MCF 10A (cell line): ENCODE measurements at places on chromosomes 11 and 22.

DNA sequence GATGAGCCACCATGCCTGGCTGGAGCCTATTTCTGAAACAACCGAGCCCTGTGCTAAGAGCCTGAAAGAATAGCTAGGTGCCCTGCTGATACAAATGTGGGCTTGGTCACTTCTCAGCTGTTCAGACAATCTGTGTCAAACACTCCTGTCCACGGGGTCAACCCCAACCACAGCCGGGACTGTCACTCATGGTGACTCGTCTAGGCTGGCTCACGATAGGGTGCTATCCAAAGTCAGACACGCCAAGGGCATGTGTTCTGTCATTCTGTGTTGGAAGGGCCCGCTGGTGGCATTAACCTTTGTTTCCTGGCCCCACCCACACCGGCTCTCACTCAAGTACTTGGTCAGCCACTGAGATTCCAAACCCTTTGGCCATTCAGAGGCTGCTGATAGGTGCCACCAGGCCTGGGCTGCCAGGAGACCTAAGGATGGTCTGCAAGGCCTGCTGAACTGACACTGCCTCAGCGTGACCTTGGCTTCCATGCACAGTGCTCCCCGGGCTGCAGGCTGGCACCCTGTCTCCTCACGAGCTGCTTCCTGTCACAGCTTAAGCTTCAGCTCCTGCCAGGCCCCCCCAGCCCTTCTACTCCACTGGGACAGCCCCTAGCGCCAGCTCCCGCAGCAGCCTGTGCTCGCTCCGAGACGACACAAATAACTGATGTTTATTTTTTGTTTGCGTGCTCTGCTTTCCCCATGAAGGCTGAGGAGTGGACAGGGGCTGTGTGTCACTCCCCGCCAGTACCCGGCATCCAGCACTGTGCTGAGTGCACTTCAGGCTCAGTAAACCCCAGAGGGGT, 14.2 kb upstream of the CDC42BPG start:
- no peak for DNase-seq

- DNase-seq, result no peak
Measured at GRCh38 chr11:126782810-126783209, 217.8 kb downstream of the KIRREL3 start.

- DNase-seq, result peak; percentile 66
Measured at GRCh38 chr11:75557666-75558494, 4.2 kb upstream of the SERPINH1 start.

GRCh38 chr11:121464352-121464946, 11.7 kb upstream of the SORL1-AS1 start:
- DNase-seq, result peak; percentile 92

GRCh38 chr11:112634551-112634950, 326.7 kb upstream of the NCAM1 start:
- DNase-seq, result no peak

DNA sequence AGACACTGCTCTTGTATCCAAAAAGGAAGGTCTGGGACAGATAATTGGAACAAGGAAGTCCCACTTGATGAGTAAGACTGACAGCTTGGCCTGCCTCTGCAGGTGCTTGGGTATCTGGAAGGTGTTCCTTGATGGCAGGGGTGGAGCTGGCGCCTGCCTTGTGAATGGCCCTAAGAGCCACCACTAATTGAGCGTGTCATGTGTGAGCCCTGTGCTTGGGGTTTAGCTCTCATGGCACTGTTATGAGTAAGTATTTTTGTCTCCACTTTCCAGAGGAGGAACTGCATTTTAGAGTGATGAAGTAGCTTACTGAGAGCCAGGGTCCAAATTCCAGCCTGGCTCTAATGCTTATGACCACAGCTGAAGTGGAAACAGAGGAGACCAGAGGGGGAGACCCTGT, 71.2 kb upstream of the NECTIN1 start:
- no peak for DNase-seq

GRCh38 chr22:38964989-38965388, 7.6 kb downstream of the APOBEC3A start:
- no peak for DNase-seq

DNA sequence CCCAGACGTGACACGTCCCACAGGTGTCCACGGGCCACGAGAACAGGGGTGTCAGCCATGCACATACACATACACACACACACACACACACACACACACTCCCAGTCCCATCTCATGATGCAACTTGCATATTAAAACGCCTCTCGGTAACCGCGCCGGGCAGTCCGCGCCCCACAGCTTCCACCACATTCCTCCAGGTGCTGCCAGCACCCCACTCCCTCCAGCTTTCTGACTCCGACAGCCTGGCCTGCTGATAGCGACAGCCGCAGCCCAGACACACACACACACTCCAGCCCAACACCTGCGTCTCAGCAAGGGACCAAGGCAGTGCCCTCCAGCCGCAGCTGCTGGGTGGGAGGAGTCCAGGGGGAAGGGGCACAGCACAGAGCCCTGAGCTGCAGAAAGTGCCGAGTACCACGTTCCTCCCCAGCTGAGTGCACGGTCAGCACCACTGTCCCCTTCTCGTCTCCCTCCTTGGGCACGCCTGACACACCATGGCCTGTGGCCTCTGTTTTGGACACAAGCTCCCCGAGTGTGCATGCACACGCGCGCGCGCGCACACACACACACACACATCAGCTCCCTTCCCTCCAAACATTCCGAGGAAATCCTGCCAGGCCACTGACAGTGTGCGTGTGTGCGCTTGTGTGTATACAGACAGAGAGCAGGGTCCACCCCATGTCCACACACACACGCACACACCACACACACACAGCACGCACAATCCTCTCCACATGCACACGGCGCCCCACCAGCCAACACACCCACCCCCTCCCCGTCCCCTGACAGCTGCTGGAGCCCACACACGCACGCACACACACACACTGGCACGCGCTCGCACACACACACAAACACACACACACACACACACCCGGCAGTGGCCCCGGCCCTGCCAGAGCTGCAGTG, 1.2 kb downstream of the ELFN2 start:
- DNase-seq, result no peak

- DNase-seq, result no peak
Measured at GRCh38 chr11:65072631-65072966, 11.2 kb downstream of the CDCA5 start.

DNA sequence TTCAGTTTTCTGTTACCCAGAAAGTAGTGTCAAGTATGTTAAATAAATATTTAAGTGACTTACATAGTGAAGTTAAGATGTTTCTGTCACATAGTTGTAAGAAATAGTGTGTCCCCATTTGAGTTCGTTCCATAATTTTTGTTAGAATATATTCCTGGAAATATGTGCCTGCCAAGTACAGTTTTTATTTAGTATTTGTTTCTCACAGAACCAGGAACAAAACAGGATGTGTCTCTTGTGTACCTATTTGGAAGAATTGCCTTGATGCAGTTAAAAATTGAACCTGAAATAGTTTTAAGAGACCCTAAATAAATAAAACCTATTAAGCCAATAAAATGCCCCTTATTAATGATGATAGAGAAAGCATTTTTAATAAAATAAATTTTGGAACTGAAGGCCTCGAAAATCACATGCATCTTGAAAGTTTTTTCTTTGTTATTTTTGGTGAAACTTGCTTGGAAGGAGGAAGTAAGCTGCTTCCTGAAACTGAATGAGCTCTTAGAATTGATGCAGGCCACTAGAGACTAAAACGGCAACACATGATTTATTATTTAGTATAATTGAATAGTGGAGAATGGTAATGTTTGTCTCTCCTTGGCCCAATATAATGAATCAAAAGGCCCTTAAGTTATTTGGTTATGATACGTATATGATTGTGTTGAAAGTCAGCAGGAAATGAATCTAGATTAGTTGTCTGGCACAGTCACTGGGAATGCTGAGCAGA, 55.9 kb downstream of the SWAP70 start:
- no peak for DNase-seq

GRCh38 chr11:74670171-74670570, 61.1 kb downstream of the CHRDL2 start:
- no peak for DNase-seq

DNA sequence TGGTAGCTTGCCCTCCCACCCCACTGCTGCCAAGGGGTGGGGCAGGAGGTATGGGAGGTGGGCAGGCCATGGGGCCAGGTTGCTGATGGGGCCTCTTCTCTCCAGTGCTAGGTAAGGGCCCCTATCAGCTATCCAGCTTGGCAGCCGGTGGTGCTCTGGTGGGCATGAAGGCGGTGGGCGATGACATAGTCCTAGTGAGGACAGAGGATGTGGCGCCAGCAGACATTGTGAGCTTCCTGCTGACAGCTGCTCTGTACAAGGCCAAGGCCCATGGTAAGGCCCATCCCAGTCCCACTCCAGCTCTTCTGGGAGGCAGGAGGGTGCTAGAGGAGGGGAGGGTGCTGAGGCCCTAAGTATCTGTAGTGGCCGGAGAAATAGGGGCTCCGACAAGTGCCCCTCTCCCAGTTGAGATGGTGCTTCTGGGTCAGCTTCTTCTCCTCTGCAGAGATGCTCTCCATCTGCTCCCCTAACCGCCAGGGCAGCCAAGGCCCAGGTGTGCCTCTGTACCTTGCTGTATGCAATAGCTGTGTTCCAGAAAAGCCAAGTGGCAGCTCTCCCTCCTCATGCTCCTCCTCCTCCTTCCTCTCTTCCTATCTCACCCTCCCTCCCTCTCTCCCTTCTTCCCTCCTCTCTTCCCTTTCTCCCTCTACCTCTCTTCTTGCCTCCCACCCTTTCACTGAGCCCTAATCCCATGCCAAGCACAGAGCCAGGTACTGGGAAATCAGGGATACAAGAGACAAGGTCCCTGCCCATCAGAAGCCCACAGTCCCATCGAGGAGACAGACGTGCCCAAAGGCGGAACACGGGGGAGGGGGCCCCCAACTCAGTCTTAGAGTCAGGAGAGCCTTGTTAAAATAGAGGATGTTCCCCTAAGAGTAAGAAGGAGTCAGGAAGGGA, 55.3 kb downstream of the OTOG start:
- DNase-seq, result no peak

DNA sequence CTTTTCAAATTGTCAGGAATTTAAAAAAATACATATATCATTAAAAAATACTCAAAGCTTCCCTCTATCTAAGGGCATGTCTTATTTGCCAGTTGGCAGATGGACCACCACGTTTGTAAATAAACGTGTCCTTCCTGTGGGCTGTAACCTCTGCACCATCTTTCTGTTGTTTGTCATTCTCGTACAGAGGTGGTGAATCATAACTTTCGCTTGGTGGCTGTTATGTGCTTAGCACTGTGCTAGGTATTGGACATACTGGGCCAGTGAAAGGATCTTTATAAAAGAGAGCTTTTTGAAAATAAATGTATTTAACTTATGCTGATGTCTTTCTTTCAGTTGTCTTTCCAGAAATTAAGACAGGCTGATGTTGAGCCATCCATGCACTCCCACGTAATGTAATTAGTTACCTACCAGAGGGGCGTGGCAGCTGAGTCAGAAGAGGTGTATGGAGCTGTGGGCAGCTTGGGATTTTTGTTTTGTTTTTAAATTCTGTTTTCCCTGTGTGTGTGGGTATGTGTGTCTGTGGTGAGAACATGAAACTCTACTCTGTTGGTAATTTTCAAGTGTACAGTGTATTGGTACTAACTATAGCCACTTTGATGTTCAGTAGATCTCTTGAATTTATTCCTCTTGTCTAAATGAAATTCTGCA, 62.7 kb downstream of the TECTA start:
- peak; percentile 54 for DNase-seq

DNA sequence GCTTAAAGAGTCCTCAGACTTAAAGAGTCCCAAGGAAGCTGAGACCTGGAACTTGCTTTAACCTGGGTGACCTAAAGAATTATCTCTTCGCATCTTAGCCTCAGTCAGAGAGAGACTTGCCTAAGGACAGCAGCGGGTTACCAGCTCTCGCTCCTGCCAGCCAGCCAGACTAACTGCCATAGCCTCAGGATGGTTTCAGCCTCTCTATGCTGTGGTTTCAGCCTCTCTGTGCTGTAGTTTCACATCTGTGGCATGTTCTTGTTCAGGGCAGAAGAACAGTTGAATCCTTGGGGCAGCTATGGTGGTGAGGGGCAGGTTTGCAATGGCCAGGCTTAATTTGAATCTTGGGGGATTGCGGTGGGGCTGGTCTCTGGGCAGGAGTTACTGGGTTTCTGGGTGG, 2.3 kb downstream of the FRMD8 start:
- no peak for DNase-seq

DNA sequence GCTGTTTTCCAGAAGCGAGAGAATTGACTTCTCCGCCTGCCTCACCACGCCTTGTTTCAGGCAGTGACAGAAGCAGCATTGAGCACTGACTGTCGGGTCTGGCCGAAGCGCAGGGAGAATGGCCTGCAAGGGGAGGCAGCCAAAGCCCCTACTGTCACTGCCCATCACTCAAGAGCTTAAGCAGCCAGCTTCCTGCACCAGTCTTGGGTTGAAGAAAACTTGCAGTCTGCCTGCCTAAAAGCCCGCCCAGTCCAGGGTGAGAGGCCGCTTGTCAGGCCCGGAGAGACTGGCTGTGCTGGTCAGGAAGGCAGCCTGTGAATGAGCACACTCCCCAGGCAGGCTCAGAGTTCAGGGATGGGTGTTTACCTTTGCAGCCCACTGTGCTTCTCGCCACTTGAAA, 108.3 kb downstream of the PKNOX2 start:
- DNase-seq, result no peak

- DNase-seq, result no peak
Measured at GRCh38 chr11:64558869-64559268, 32.2 kb upstream of the SLC22A12 start.

GRCh38 chr11:116835042-116835772, 2.2 kb downstream of the APOA1 start:
- DNase-seq, result no peak

DNA sequence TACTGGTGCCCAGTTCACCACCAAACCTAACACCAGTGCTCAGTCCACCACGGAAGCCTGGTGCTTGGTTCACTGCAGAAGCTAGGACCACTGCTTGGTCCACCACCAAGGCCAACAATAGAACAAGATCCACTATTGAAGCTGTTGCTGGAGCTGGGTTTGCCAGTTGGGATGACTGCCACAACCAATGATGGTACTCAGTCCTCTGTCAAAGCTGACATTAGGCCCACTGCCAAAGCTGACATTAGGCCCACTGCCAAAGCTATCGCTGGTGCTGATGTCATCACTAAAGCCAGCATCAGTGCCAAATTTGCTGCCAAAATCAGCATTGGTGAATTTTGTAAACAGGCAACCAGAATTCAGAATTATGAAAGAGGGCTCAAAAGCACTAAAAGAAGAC, 1850.2 kb upstream of the RAG2 start:
- DNase-seq, result peak; percentile 91

- DNase-seq, result no peak
Measured at GRCh38 chr11:2734181-2735052, 34.6 kb upstream of the KCNQ1OT1 start.

GRCh38 chr11:2963761-2964160, 28.4 kb downstream of the NAP1L4 start:
- no peak for DNase-seq

GRCh38 chr11:10409207-10409661, 45.8 kb upstream of the AMPD3 start:
- DNase-seq, result no peak

GRCh38 chr11:108286370-108286769, 63.5 kb downstream of the ATM start:
- DNase-seq, result no peak
